ENCODE measurements at places on chromosomes 5 and 9.

DNA sequence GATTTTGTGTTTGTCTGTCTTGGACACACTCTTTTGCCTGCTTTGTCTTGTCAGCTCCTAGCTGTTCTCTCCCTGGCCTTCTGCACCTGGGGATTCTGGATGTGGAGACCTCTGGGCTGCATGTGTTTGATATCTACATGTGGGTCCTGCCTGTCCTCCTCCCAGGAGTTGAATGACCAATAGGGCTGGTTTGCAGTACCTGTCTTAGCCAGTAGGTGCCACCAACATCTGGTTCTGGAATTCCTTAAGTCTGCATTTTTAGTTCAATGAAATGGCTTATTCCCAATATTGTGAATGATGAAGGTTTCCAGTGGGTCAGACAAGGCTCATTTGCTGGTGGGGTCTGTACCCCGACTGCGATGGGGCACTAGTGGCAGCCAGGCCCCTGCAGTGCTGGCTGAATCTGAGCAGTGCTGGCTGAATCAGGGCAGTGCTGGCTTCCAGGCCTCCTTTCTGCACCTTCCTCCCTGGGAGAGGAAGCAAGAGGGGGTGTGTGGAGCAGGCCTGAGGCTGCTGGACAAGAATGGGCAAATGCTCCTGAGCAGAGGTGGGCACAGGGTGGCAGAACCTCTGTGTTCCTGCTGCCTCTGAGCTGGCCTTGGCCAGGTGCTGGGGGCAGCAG lies 73.3 kb downstream of the RXRA start:
- DNase-seq, result peak; percentile 56

- peak; percentile 83 for DNase-seq
These were observed 603 bp downstream of the TMEM268 start for GRCh38 chr9:114611516-114612271.

DNA sequence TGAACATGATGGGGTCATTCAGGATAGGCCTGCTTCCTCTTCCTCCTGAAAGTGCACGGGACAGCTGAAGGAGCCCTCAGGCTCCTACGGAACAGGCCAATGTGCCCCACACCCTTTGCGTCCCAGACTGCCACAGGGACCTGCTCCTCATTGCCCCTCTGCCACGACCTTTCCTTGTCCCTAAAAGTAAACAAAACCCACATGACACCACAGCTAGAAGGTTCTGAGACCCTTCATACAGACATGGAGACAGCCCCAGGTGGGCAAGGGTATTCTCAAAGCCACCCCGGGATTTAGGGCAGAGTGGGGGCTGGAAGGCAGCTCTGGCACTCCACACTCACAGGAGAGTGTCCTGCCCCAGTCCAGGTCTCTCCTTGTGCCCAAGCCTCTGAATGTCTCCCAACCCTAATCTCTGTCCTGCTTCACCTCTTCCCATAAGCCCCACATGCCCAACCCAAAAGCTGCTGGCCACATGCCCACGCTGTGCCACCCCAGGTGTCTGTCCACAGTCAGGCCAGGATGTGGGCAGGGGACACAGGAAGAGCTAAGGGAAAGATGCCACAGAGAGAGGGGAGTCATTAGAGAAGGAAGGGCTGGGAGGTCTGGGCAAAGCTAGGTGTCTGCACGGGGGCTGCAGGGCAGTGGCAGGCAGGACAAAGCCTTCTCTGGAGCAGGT lies 800 bp downstream of the AMBP start:
- DNase-seq, result no peak

GRCh38 chr9:113919382-113919781 lies 43.3 kb downstream of the ZNF618 start:
- DNase-seq, result no peak

DNA sequence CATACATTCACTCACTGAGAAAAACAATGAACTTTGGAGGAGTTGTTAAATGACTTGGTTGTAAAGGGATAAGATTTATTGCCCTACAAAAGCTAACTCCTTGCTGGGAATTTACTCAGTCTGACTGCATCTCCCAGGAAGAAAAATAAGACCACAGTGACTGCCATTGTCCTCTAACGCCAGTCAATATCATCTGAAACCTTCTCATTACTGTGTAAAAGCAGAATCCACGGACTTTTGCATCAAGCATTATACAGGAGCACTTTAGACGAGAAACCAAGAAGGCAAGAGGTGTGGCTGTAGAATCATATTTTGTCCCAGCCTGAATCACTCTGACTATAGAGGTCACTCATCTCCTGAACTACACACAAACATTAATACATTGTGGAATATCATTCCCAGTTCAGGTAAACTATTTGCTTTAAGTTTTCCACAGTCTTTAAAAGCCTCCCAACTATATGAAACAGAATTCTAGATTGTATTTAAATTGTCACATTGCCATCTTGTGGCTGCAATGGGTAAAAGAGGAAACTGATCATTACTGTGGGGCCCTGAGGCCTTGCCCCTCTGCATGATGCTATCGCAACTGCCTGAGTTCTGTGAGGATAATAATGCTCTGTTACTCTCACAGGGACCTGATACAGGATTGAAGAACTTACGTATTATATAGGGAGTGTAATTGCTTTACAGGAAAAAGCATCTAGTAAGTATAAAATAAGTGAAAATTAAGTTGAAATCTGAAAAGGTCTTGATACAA lies 142.9 kb downstream of the SLCO4C1 start:
- DNase-seq, result no peak

- no peak for DNase-seq
These were observed 97.6 kb downstream of the BASP1 start for GRCh38 chr5:17314907-17315471.

DNA sequence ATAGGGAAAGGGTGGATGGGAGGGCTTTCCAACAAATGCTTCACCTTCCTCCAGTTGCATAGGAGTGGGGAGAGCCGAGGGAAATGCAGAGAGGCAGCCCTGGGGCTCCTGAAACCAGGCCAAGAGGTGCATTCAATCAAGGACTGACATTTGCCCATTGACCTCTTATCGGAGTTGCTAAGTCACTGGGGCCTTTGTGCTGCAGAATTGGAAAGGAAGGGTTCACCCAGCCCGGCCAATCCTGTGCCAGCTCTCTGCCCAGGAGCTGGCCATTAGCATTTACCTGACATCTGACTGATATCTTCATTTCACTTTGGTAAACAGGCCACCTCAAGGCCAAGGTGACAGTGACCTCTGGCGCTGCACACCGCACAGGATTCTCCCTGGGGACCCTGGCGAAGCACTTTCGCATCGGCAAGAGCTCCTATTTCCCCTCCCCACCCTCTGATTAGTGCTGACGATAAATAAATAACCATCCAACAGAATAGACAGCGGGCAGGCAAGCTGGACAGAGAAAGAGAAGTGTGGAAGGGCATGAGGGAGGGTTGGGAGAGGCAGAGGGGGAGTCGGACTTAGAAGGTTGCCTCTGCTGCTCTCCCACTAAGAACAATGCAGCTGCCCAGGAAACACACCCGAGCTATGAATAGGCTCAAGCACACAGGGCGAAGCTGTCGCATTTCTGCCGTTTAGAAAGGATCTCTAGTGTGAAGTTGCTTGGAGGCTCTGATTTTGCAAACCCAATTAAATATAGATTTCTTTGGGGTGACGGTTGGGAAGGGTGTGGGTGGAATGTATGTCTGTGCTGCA lies 57.0 kb upstream of the BOD1 start:
- no peak for DNase-seq
